GM12892 (cell line): ENCODE measurements at places on chromosomes 2 and 18.

DNA sequence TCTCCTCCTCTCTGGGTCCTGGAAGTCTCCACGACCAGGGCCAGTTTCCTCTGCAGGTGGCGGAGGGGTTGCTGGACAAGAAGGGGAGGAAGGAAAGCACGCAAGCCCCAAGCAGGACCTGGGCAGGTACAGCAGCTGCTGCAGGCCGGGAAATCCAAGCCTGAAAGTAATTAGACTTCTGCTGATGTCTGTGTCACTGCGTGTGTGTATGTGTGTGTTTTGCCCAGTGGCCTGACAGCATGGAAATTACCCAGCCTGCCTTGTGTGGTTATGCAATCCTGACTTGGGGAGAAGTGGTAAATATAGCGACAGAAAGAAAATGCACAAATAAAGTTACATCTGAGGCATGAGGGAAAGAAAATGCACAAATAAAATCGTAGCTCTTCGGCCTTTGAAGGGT lies 121.8 kb upstream of the ZBTB14 start:
- no peak for DNase-seq

DNA sequence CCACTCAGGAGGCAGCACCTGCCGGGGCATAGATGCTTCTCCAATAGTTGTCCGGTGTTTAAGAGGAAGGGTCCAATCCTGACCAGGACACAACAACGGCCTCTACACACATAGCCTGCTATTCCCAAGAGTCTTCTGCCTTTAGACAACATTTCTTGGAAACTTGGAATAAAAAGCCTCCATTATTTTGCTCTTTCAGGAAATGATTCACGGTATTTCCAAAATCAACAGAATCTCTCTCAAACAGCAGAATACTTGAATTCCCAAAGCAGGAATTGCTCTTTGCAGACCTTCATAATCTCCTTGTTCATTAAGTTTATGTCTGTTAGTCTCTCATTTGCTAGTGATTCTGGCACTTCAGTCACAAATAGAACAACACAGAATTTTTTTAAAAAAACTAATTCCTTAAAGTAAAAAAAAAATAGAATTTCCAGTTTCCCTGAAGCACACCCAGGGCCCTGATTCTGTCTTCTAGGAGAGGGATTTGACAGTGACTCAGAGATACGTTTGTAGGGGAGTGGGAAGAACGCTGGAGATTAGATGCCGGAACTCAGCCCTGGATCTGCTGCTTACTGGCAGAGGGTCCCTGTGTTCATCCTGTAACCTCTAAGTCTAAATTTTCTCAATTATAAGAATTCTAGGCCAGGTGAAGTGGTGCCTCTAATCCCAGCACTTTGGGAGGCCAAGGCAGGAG lies 74.7 kb downstream of the NAB1 start:
- DNase-seq, result no peak

- no peak for DNase-seq
Measured at GRCh38 chr2:96109361-96109680, 7.0 kb downstream of the ADRA2B start.

- DNase-seq, result no peak
Measured at GRCh38 chr2:197122821-197123220, 187.8 kb downstream of the ANKRD44 start.

DNA sequence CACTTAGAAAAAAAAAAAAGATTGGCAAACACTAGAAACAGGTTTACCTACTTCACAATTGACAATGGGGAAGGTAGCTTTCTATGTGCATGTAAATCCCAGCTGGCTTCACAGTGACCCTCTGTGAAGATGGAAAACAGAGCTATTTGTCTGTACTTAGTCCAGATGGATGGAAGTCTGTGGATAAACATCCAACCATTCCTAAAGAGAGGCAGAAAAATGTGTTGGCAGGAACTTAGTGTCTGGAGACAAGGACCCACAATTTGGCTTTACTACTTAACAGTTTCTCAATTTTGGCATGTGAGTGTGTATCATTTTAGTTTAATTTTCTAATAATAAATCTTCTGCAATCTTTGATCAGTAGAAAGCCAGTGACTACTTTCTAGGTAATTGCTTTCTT lies 154.4 kb downstream of the RAD51AP2 start:
- no peak for DNase-seq

GRCh38 chr18:10526561-10526949 lies 728 bp downstream of the NAPG start:
- no peak for DNase-seq

DNA sequence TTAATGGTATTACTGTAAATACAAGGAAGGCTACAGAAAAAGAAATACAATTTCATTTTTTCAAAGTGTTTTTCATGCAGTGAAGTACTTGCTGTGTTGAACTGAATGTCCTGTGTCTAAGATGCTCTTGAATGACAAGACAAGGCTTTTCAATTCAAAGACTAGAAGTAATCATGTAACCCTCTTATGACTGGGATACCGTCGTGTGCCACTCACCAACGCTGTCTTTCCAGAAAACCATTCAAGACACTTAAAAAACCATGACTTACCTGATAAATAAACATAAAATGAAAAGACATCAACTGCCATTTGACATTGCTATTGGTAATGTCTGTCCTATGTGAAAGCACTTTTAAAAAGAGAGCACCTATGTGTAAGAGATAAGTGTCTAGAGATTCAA lies 183.1 kb upstream of the DPP10 start:
- no peak for DNase-seq

DNA sequence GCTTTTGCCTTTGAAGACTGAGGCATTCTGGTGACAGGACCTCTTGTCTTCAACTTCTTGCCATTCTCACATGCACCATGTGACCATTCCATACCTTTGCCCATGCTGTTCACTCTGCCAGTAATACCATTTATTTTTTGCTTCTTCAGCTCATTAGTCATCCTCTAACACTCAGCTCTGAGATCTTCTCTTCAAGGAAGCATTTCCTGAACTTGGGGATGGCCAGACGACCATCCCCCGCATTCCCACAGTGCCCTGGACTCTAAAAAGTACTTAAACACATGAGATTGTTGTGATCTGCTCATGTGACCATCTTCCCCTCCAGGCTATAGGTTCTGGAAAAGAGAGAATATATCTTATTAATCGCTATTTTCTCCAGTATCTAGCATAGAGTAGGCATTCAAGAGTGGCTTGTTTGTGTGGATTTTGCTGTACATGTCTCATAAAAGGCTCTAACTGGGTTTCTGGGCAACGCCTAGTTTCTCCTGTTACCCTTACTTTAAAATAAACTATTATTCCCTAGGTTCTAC lies 33.9 kb downstream of the PAX3 start:
- DNase-seq, result no peak

- DNase-seq, result no peak
Measured at GRCh38 chr2:112618383-112618782, 27.4 kb upstream of the SLC20A1 start.

GRCh38 chr18:5429681-5430080 lies 114.1 kb downstream of the EPB41L3 start:
- DNase-seq, result no peak

- DNase-seq, result no peak
Measured at GRCh38 chr2:29894822-29895614, 26.4 kb downstream of the ALK start.

- DNase-seq, result no peak
Measured at GRCh38 chr18:55289775-55290174, 298.2 kb downstream of the TCF4 start.

DNA sequence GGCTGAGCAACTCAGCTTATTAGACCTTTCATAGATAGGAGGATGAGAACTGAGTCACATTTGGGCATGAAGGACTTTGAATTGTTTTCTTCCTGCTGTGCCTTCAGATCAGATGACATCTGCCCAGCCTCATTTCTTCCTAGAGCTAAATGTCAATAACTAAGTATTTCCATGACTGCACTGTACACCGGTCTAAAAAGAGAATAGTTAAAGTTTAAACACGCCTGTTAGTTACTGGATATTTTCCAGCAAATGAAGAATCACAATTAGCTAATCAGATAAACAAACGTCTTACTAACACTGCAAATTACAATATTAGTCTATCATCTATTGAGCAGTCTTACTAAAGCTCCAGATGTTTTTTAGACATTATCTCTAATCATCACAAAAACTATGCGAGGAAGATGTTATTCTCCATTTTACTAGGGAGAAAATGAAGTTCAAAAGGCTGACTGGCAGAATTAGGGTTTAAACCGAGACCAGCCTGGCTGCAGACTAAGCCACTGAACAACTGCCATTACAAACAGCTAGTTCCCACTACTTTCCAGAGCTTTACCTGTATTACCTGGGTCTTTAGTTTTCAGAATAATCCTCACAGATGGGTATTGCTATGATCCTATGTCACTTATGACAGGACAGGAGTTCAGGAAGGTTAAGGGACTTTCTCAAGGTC lies 69.4 kb upstream of the ZNF397 start:
- no peak for DNase-seq

- DNase-seq, result no peak
Measured at GRCh38 chr2:202165945-202166344, 72.5 kb downstream of the SUMO1 start.

- no peak for DNase-seq
Measured at GRCh38 chr2:2245500-2245899, 85.6 kb downstream of the MYT1L start.

DNA sequence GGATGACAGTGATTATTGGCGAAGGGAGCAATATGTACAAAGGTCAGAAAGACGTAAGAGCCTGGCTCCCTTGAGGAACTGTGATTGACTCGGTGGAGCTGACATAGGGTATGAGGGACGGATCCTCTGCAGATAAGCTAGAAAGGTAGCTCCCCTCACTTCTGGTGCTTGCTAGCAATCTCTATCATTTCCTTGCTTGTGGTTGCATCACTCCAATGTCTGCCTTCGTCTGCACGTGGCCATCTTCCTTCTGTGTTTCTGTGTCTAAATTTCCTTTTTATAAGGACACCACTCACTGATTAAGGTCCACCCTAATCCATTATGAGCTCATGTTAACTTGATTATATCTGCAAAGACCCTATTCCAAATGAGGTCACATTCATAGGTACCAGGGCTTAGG lies 22.9 kb upstream of the LMAN1 start:
- DNase-seq, result no peak

- DNase-seq, result no peak
Measured at GRCh38 chr18:45462179-45462578, 153.1 kb upstream of the SLC14A2 start.

- DNase-seq, result no peak
Measured at GRCh38 chr2:25707927-25708590, 34.7 kb upstream of the DTNB start.

GRCh38 chr2:238453842-238454241 lies 27.1 kb downstream of the ASB1 start:
- DNase-seq, result no peak

- DNase-seq, result no peak
Measured at GRCh38 chr2:241506793-241507429, 1.5 kb downstream of the STK25 start.

DNA sequence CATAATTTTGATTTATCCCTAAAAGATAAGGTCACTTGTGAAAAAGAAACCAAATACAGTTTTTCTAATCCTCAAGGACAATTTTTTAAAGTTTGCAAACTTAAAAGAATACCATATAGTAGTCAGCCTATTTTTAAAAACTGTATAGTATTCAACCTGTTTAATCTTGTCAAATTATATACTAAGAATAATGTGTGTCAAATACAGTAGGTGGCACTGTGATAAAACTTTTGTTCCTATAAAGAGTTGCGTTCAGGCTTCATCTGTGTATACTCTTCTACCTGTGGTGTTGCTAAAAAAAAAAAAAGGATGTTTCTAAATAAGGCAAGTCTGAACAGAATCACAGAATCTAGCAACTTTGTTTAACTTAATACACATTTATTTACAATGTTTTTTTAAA lies 68.6 kb downstream of the CCDC138 start:
- DNase-seq, result no peak

DNA sequence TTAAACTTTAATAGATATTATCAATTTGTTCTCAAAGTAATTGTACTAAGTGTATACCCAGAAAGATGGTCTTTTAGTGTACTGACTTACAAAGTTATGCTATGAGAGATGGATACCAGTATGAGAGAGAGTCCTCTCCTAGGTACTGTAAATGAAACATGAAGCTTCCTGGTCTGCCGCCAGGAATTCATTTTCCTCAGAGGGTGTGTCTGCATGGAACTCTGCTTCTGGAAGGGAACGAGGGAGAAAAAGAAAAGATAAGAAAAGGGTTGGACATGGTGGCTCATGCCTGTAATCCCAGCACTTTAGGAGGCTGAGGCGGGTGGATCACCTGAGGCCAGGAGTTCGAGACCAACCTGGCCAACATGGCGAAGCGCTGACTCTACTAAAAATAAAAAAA lies 2.2 kb upstream of the SSB start:
- no peak for DNase-seq

DNA sequence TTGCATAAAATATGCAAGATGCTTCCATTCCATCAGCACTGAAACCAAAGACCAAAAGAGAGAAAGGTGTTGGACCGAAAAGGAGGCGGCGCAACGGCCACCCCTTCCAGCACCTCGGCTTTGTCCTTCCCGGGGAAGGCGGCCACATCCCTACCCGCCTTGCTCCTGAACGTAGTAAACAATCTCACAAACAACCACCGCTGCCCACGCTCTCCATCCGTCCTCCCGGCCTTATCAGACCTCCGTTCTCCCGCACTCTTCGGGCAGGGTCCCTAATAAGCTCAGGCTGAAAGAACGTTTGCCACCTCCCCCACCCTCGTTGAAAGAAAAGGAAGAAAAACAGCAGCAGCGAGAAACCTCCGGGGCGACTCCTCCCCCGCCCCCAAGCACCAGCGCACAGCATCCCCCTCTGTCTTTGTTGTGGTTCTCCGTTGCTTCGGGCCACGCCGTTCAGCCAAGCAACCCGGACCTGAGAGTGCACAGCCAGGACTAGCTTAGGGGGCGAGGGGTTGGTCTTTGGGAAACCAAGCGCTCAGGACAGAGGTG lies 4.4 kb downstream of the EVX2 start:
- no peak for DNase-seq
